Mucosa of descending colon (tissue), 3 donors: ENCODE measurements at places on chromosomes 1 and 21.

GRCh38 chr1:203085528-203086406 lies at the start of gene MYOG:
MYOG (minus strand) TSS chr1:203086012; CDS start chr1:203085961, 51 bp downstream.
- DNase-seq: no peak

GRCh38 chr1:62712336-62713243 lies 24.4 kb upstream of the DOCK7 start:
- DNase-seq: no peak

GRCh38 chr1:4638345-4638729 lies 16.1 kb upstream of the AJAP1 start:
- DNase-seq: no peak

GRCh38 chr1:160546942-160547341 lies 23.9 kb upstream of the SLAMF6 start:
- no peak for DNase-seq
